ENCODE measurements at places on chromosomes 7 and 10. TPM values are rescaled to one million over a fixed set of nuclear protein-coding genes. Genes with fewer than 3 reads are reported as not detected.

DNA sequence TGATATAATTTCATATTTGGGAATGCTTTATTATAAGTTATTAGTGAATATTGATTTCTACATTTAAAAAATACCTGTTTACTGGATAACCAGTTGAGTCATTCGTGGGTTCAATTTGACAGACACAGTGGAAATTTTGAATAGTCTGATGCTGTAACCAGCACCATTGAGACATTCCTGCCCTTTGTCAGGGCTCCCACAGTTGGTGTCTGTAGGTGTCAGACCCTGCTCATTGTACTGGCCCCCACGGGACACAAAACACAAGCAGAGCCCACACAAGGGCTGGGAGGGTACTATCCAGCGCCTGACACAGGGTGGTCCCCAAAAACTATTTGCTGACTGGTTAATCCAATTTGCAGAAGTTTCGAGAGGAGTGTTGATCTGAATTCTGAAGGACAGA is 35.9 kb downstream of the EEPD1 start:
- no peak for DNase-seq

The SERPINE1 gene
- 0.11 TPM for total RNA-seq

The NRCAM gene
- 3.4 TPM for total RNA-seq

The ITIH2 gene
- not detected for total RNA-seq

DNA sequence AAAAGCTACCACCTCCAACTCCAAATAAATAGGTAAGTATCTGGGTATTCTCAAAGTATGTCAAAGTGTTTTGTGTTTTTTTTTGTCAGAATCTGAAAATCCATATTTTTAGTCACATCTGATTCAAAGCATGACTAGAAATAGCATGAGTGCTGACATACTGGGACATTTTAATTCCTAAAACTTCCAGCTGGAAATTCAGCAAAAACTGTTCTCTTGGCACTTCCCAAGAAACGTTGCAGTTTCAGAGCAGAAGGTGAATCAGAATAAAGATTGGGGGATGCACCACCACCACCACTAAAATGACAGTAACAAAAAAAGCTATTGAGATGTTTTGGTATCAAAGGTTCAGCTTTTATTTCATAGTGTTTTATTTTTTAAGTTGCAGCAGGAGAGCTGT is 724.6 kb upstream of the CELF2 start:
- no peak for DNase-seq

DNA sequence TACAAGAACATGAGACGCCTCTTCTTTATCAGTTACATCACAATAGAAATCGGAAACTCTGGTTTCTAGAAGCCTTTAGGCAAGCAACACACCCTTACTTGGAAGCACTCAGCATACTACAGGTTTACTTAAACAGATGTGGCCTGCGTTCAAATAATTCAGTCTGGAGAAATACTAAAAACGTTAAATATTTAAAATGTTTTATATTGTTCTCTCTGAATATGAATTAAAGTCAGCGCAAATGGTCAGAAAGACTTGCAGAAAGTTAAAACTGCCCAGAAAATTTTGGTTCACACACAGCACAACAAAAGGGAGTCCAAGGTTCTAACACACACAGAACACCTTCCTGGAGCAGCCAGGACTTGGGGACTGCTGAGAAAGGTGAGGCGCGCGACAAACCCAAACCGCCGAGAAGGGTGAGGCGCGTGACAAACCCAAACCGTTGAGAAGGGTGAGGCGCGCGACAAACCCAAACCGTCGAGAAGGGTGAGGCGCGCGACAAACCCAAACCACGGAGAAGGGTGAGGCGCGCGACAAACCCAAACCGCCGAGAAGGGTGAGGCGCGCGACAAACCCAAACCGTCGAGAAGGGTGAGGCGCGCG is 25.8 kb downstream of the ESYT2 start:
- DNase-seq = no peak

DNA sequence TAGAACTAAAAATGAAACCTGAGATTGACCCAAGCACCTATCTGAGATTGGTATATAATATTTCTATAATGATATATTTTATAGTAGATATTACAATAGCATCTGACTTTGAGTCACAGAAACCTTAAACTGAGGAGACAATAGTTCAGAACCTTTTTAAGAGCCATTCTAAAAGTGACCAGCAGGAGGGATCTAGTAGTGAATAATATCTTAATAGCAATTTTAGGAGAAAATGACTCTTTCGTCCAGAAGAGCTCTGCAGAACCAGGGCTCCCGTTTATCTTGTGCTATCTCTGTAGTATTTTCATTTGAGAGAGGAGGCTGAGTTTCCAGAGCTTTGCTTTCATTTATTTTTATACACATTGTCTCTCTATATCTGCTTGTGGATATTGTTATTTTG is 68.1 kb downstream of the PODXL start:
- no peak for DNase-seq

DNA sequence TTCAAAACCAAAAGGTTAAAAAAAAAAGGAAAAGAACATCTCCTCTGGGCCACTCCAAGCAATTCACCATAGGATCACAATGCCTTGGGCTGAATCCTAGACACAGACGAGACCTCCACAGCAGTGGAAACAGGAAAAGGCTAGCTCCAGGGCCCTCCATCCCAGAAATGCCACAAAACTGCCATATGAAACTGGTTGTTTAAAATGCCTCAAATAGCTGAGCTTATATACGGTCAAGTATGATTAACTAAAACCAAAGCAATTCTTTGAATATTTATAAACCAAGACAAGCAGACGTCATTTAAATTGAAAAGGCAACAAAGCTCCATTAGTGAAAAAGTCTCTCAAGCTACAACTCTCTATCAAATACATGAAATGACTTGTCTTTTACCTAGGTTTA is 63.1 kb downstream of the DOCK4 start:
- no peak for DNase-seq

GRCh38 chr10:43237128-43237527 is 29.7 kb downstream of the RASGEF1A start:
- DNase-seq = no peak

GRCh38 chr10:101934686-101935305 is 91.2 kb upstream of the KCNIP2 start:
- no peak for DNase-seq

DNA sequence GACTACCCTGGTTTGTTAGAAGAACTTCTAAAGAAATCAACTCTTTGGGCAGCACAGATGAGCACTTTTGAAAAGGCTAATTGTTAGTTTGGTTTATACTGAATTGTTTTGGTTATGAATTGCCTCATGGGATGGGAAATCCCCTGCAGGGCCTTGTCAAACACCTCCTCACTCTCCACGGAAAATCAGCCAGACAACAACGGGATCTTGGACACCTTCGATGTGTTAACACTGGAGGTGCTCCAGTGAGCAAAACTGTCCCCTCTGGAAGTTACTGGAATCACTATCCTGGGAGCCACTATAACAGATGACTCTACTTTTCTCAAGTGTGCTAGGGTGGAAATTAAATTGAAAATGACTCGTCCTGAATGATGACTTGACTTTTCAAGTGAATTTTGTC is 38.7 kb downstream of the CDK6 start:
- DNase-seq = no peak

DNA sequence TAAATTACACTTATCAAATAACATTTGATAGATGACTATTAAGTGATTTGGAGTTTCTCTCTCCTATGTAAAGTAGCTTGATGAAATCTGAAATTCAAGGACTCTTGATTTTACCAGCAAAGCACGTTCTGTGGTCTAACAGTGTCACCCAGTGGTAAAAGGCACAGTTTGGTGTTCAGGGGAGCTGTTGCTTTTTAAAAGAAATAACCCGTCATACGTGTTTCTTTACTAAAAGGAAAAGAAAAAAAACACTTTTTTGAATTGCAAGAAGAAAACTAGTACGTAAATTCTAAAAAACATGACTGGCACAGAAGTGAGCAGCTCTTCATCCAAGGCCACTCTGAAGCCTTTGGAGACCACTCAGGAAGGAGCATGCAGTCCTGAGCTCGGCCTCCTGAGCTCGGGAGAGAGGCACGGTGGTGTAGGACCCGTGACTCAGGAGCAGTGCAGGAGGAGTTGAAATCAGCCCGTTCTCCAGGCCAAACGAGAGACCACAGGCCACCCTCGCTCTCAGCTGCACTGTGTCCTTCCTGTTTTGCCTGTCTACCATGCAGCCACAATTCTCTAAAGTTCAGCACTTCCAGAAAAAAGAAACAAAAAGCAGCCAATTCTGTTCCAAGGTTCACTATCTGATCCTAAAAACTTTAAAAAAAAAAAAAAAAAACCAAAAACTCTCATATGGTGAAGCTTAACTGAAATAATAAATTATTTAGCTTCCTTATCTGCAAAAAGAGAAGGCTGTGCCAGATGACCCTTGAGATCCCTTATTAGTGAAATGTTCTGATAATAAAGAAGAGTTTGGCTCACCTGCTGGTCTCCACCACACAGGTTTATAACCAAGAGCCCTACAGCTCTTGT is 212.6 kb upstream of the FRMD4A start:
- DNase-seq = no peak

GRCh38 chr7:128734890-128735289 is 4.3 kb upstream of the CALU start:
- DNase-seq = no peak

GRCh38 chr10:100510533-100511308 is 8.9 kb downstream of the SEC31B start:
- DNase-seq = peak; percentile 57

The CALHM1 gene
- total RNA-seq = not detected

The CTTNBP2 gene
- not detected for total RNA-seq

- DNase-seq = no peak
Measured at GRCh38 chr10:72330069-72330426, 24.7 kb downstream of the DNAJB12 start.

GRCh38 chr10:124724279-124725027 is 19.7 kb downstream of the FAM53B start:
- DNase-seq = no peak

GRCh38 chr10:99630433-99630832 is 10.2 kb upstream of the SLC25A28 start:
- DNase-seq = no peak

DNA sequence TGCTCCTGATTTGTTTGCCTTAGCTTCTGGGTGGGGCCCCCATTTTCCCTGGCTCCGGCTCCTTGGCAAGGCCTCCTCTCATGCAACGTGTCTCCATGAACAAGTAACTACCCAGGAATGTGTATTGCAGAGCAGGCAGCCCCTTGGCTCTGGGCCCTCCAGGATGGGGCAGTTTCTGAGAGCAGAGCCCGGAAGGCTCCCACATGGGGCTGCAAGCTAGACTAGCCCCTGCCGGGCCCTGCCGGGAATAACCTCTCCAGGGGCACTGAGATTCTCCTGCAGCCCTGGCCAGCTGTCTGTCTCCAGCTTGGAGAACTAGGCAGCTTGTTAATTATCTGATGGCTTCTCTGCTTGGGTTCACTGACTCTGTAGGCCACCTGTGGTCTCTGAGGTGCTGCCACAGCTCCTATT is 184.0 kb upstream of the INHBA start:
- no peak for DNase-seq

- DNase-seq = no peak
Measured at GRCh38 chr10:96415891-96416554, 57.2 kb upstream of the OPALIN start.

DNA sequence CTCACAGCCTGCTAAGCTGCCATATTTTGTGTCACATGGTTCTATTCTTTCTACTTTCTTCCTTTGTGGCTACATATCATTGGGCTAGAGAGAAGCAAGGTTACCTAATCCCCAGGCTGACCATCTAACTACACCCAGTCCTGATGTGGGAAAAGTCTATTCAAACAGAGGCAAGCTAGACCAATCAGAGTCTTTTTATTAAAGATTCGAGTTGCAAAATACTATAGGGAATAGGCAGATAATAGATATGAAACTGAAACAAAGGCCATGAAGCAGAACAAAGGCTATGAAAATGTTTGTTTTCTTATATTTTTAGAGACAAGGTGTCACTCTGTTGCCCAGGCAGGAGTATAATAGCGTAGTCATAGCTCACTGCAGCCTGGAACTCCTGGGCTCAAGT is 36.7 kb downstream of the MTERF1 start:
- no peak for DNase-seq

- no peak for DNase-seq
Measured at GRCh38 chr10:77965294-77965693, 38.7 kb upstream of the DLG5 start.

- no peak for DNase-seq
Measured at GRCh38 chr10:73953665-73954064, 42.7 kb downstream of the PLAU start.

- no peak for DNase-seq
Measured at GRCh38 chr7:22589641-22590201, 89.7 kb upstream of the STEAP1B start.

The HELLS gene
- 10.3 TPM for total RNA-seq

GRCh38 chr10:110378533-110379108 is 73.9 kb upstream of the SMNDC1 start:
- no peak for DNase-seq

DNA sequence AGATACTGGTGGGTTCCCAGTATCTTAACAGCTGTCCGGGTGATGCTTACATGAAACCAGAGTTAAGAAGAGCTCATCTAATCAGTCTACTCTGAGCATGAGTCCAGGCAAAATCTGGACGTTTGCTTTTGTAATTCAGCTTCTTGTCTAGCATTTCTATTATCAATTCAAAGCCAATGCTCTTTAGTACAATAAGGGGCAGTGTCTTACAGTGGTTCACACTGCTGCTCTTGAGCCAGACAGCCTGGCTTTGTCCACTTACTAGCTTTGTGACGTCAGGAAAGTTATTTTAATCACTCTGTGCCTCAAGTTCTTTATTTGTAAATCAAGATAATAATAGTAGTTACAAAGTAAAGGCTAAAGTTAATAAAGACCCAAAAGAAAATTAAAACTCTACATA is 227.3 kb upstream of the TCF7L2 start:
- no peak for DNase-seq

DNA sequence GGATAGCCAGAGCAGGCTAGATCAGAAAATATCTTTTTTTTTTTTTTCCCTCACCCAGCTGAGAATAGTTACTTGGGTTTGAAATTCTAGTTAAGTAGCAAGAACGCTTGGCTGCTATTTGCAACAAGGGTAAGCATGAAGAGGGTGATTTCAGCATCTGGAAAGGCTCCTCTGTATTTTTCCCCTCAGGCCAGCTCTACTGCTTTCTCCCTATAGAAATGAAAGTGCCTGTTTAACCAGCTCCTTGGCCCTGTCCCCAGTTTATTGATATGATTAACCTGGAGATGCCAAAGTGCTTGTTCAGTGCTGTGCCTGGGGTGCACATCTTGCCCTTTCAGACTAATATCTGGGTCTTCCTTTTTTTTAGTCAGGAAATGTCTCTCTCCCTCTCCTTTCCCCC is 37.1 kb downstream of the AP3M1 start:
- DNase-seq = no peak

DNA sequence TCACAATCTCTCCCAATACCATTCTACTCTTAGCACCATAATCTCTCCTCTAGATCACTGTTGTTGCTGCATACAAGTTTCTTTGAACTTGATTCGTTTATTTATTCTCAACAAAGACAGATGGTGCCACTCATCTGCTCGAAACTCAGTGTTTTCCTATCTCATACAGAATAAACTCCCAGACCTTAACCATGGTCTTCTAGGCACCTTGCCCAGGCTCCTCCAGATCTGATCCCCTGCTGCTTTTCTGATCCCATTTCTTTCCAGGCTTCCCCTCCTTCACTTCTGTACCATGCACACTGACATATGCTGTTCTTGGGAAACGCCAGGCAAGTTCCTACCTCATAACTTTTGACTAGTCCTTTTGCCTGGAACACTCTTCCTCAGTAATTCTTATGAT is 645.7 kb downstream of the DNAJB9 start:
- DNase-seq = no peak

Measured in CD4-positive, alpha-beta T cell (primary cell).